Sigmoid colon (tissue), 7 donors: ENCODE measurements at places on chromosomes 6 and 20.

DNA sequence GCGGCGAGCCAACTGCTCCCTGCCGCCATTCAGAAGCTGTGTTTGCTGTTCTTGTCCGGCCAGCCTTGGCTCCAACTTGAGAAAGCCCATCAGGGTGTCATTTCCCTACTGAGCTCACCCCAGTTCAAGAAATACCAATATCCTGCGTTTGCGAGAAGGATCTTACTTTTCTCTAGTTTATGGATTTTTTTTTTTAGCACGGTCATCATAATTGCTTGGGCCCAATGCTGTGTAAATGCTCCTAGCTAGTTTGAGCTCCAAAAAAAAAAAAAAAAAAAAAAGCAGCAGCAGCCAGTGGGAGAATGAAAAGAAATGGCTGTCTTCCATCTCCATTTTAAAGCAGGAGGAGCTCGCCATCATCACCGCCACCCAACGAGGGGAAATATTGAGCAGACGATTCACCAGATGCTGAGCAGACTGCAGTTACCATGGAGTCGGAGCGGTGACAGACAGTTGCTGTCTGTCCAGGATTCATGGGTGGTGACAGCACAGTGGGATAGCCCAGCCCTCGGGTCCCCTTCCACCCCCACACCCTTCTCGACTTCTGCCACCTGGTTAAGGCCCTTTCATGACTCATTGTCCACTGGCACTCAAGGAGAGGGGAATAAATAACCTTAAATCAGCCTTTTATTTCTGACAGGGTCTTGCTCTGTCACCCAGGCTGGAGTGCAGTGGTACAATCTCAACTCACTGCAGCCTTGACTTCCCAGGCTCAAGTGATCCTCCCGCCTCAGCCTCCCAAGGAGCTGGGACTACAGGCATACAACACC lies 132.4 kb upstream of the SNX9 start:
- no peak overlapping the region for H3K27ac ChIP-seq
- H3K4me3 ChIP-seq, result no peak overlapping the region
- H3K27me3 ChIP-seq, result no peaks in the 10 kb centered on the region
- no peaks in the 10 kb centered on the region for H3K36me3 ChIP-seq
- H3K4me1 ChIP-seq, result no peaks in the 10 kb centered on the region

GRCh38 chr20:14997791-14998190 lies 660.4 kb upstream of the FLRT3 start:
- no peaks in the 10 kb centered on the region for H3K27me3 ChIP-seq
- H3K4me1 ChIP-seq, result no peaks in the 10 kb centered on the region
- no peak overlapping the region for H3K4me3 ChIP-seq
- no peak for DNase-seq
- no peaks in the 10 kb centered on the region for H3K36me3 ChIP-seq
- no peak overlapping the region for H3K27ac ChIP-seq

- DNase-seq, result no peak
- H3K27ac ChIP-seq, result peak overlapping the region; percentile 11
- no peaks in the 10 kb centered on the region for H3K4me1 ChIP-seq
- no peak overlapping the region for H3K4me3 ChIP-seq
- H3K36me3 ChIP-seq, result no peaks in the 10 kb centered on the region
Measured at GRCh38 chr6:12245763-12246718, 44.1 kb upstream of the EDN1 start.

DNA sequence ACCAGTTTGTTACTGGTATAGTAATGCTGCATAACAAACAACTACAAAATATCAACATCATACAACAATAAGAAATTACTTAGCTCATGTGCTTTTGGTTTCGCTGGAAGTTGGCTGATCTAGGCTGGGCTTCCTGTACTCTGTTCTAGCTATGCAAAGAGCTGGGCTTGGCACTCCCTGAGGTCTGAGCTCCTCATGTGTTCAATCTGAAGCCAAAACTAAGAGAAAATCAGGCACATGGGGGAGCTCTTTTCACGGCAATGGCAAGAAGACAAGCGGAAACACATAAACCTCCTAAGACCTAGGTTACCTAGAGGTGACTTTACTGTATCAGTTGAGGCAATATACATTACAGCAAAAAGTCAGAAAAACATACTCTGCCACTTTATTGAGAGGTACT lies 574.2 kb downstream of the KHDRBS2 start:
- no peak overlapping the region for H3K4me3 ChIP-seq
- H3K36me3 ChIP-seq, result no peaks in the 10 kb centered on the region

- no peaks in the 10 kb centered on the region for H3K36me3 ChIP-seq
- H3K27me3 ChIP-seq, result no peaks in the 10 kb centered on the region
- no peaks in the 10 kb centered on the region for H3K4me1 ChIP-seq
- no peak overlapping the region for H3K4me3 ChIP-seq
- DNase-seq, result no peak
Measured at GRCh38 chr6:140566781-140567277, 1192.4 kb upstream of the CITED2 start.

DNA sequence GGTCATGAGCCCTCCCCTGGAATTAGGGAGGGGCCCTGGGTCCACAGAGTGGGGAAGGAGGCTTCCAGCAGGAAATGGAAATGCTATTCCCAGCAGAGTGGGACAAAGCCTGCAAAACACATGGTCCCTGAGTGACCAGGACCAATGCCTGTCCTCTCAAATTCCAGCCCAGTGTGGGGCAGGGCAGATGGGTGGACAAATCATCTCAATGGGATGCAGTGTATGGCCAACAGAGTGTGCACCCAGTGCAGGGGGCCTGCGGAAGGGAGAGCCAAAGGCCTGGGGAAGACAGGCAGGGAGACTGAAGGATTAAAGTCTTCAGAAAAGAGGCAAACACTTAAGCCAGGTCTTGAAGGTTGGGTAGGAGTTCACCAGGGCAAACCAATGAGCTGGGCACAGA lies 28.7 kb upstream of the PHACTR3 start:
- peaks cover 40% of the 10 kb centered on the region for H3K27me3 ChIP-seq
- H3K36me3 ChIP-seq, result no peaks in the 10 kb centered on the region
- peaks cover 10% of the 10 kb centered on the region for H3K4me1 ChIP-seq

- no peaks in the 10 kb centered on the region for H3K36me3 ChIP-seq
- H3K27me3 ChIP-seq, result no peaks in the 10 kb centered on the region
- peaks cover 7% of the 10 kb centered on the region for H3K4me1 ChIP-seq
- H3K27ac ChIP-seq, result no peak overlapping the region
- H3K4me3 ChIP-seq, result no peak overlapping the region
- DNase-seq, result no peak
Measured at GRCh38 chr6:142696123-142697000, 248.6 kb downstream of the HIVEP2 start.

GRCh38 chr6:13526727-13527670 lies 39.6 kb upstream of the GFOD1 start:
- H3K27me3 ChIP-seq, result no peaks in the 10 kb centered on the region
- H3K36me3 ChIP-seq, result no peaks in the 10 kb centered on the region
- H3K4me1 ChIP-seq, result no peaks in the 10 kb centered on the region
- H3K27ac ChIP-seq, result peak overlapping the region; percentile 42
- no peak overlapping the region for H3K4me3 ChIP-seq

DNA sequence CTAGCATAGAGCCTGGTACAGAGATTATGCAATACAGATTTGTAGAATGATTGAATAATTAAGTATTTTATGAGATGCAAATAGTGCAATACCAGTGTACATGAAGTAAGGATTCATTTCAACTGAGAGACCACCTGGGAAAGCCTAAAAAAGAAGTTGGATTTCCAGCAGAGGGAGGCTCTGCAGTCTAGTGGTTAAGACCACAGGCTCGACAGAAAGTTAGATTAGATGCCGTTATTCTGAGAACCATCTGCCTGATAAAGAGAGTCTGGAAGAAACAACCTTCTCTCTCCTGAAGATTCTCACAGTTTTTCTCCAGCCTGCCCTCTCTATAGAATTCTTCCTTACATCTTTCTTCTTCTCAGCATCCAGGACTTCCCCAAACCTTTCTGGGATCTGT lies 13.6 kb upstream of the TNFRSF21 start:
- no peak overlapping the region for H3K4me3 ChIP-seq
- H3K27me3 ChIP-seq, result no peaks in the 10 kb centered on the region
- H3K27ac ChIP-seq, result no peak overlapping the region

DNA sequence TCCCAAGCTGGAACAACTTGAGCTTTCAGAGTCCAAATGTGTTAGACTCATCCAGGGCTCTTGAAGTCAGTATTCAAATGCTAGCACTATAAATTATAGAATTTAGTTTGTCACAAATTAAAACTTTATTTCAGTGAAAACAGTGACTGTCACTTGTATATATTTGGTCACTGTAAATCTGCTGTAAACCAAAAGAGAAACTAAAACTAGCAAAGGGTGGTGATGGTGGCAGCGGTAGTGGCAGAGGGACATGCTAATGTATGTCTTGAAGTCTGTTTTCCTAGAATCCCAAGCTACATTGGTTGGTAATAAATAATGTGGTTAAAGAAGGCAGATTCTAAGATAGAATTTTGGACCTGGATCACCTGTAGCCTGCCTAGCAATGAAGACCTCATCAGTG lies 140.4 kb upstream of the CENPW start:
- no peaks in the 10 kb centered on the region for H3K4me1 ChIP-seq
- no peaks in the 10 kb centered on the region for H3K36me3 ChIP-seq
- H3K27ac ChIP-seq, result no peak overlapping the region
- H3K27me3 ChIP-seq, result no peaks in the 10 kb centered on the region

GRCh38 chr6:160137989-160138835 lies 16.6 kb downstream of the SLC22A1 start:
- no peaks in the 10 kb centered on the region for H3K36me3 ChIP-seq
- no peak overlapping the region for H3K4me3 ChIP-seq
- peak overlapping the region; percentile 87 for H3K27ac ChIP-seq
- H3K4me1 ChIP-seq, result peaks cover 39% of the 10 kb centered on the region
- peak; percentile 73 for DNase-seq

DNA sequence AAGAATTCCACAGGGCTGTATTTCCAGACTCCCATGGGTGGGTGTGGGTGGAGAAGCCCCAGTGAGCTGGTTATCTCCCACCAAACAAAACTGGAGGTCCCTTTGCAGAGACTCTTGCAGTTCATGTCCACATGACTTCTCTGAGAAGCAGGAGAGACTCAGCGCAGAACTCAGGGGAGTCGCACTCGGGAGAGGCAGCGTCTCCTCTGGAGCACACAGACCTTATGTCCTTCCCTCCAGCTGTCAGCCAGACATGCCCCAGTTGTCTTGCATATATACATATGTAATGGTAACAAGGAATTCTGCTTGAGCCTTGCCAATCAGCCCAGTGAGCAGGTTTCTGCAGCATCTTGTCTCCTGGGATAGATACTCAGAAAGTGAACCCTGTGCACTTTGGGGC lies 23.8 kb downstream of the MYT1 start:
- no peaks in the 10 kb centered on the region for H3K36me3 ChIP-seq
- no peak for DNase-seq
- no peaks in the 10 kb centered on the region for H3K27me3 ChIP-seq
- no peak overlapping the region for H3K4me3 ChIP-seq
- no peaks in the 10 kb centered on the region for H3K4me1 ChIP-seq

- H3K4me1 ChIP-seq, result no peaks in the 10 kb centered on the region
- DNase-seq, result no peak
- no peak overlapping the region for H3K4me3 ChIP-seq
- no peak overlapping the region for H3K27ac ChIP-seq
Measured at GRCh38 chr6:91523511-91523910, 936.6 kb upstream of the MAP3K7 start.

- no peak overlapping the region for H3K4me3 ChIP-seq
- peaks cover 8% of the 10 kb centered on the region for H3K4me1 ChIP-seq
- DNase-seq, result no peak
- H3K36me3 ChIP-seq, result no peaks in the 10 kb centered on the region
- H3K27me3 ChIP-seq, result no peaks in the 10 kb centered on the region
Measured at GRCh38 chr20:49615401-49616153, 47.6 kb upstream of the PTGIS start.

DNA sequence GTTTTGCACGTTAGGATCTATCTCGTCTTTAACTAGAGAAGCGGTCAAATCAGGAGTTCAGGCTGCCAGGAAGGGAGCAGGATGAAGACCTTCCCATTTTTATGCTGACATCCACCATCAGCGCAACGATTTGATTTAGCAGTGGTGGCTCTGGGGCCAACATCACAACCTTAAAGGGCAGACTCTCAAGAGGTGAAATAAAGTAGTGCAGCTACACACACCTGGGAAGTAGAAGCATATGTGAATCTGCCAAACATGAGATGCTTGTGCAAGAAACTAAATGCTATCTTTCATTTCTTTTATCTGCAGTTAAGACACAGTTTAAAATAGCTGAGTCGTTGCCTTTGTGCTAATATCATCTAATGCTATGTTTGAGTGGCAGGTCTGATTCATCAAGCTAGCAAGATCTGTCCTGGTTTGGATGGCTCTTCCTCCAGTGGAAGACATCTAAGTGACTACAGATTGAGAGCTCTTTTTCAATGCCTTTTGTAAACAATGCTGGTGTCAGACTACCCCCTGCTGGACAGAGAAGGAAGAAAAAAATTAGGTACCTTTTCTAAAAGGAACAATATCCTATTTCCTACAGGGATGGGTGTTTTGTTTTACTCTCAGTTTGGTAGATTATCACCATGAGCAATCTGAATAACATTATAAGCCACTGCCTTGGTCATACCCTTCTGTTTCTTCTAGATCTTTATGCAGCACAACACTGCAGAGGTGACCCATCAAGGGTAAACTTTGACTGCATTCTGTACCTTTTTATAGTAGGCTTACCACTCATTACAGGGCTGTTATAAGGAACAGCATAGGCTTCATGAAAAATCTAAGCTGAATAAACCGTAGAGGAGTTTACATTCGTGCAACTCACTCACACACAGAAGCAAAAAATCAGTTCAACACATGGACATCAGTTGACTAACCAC lies 171.6 kb upstream of the FBXL4 start:
- no peaks in the 10 kb centered on the region for H3K27me3 ChIP-seq
- H3K4me3 ChIP-seq, result no peak overlapping the region
- no peak for DNase-seq
- no peak overlapping the region for H3K27ac ChIP-seq
- H3K4me1 ChIP-seq, result no peaks in the 10 kb centered on the region

DNA sequence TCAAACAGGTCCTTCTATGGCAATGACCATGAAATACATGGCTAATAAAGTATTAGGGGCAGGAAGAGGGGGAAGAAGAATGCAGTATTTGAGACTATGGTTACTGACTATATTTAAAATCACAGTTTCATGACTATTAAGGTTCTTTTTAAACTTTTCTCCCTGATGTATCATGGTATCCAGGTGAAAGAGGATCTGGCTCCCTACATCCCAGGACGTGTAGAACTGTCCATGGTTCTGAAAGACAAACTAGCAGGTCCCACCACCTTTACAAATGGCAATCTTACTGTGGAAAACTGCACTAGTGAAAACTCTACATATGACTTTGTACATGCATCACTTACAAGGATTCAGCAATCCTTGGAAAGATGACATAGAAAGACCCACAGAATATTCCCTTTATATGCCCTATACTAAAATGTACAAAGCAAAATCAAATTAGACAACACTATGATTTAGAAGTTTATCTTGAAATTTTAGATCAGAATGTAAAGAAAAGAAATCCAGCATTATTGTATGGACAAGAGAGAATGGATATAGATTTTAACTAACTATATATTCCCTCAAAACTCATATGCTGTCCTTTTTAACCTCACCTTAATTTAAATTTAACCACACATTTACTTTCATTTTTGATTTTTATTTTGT lies 33.5 kb downstream of the RPP21 start:
- no peak overlapping the region for H3K4me3 ChIP-seq
- no peaks in the 10 kb centered on the region for H3K27me3 ChIP-seq
- no peaks in the 10 kb centered on the region for H3K36me3 ChIP-seq
- no peaks in the 10 kb centered on the region for H3K4me1 ChIP-seq
- no peak overlapping the region for H3K27ac ChIP-seq
- no peak for DNase-seq
